ENCODE measurements at places on chromosomes 4 and X.

GRCh38 chr4:125370478-125370877, 55.7 kb downstream of the FAT4 start:
- DNase-seq: no peak

- peak; percentile 55 for DNase-seq
Observed at GRCh38 chr4:78764498-78764961, 11.6 kb upstream of the BMP2K start.

- no peak for DNase-seq
Observed at GRCh38 chrX:101385795-101386541, at the start of gene BTK. Gene BTK (minus strand): TSS chrX:101386191. CDS start chrX:101375284, 10,907 bp downstream.

- DNase-seq: no peak
Observed at GRCh38 chr4:39124885-39125599, 57.3 kb upstream of the WDR19 start.

DNA sequence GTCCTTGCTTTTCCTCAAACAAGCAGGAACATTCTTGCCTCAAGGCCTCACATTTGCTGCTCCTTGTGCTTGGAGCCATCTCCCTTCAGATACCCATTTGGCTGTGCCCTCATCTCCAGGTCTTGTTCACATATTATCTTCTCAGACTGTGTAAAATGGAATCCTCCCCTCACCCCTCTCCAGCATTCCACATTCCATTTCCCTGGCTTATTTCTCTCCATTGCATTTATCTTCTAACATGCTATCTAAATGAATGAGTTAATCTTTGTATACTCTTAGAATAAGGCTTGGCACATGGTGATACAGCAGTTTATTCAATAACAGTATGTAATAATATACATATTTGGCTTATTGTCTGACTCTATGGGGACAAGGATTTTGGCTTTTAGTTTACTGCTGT, 8.8 kb upstream of the GALNT7 start:
- no peak for DNase-seq

- peak; percentile 9 for DNase-seq
Observed at GRCh38 chr4:84417997-84418709, 80.9 kb downstream of the NKX6-1 start.

DNA sequence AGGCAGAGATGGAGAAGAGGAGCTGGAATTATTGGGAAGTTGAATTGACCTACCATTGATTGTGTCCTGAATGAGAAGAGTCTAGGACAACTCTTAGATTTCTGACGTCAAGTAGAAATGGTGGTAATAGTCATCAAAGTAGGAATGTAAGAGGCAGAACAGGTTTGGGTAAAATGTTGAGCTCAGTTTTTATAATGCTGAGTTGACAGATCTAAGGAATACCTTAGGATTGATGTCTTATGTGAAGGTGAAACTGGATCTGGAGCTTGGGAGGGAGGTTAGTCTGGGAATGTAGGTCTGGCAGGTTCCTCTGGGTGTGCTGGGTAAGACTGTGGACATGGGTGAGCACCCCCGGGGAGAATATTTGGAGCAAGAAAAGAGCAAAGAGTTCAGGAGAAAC, 31.9 kb downstream of the JADE1 start:
- DNase-seq: no peak

- DNase-seq: no peak
Observed at GRCh38 chr4:155060419-155060818, 148.0 kb upstream of the NPY2R start.

- no peak for DNase-seq
Observed at GRCh38 chr4:1240721-1241465, 8.0 kb downstream of the CTBP1 start.

GRCh38 chr4:182854466-182854865, 62.7 kb downstream of the DCTD start:
- no peak for DNase-seq

- no peak for DNase-seq
Observed at GRCh38 chr4:47736555-47736954, 101.3 kb downstream of the CORIN start.

GRCh38 chr4:26126994-26127393, 193.8 kb upstream of the RBPJ start:
- no peak for DNase-seq

DNA sequence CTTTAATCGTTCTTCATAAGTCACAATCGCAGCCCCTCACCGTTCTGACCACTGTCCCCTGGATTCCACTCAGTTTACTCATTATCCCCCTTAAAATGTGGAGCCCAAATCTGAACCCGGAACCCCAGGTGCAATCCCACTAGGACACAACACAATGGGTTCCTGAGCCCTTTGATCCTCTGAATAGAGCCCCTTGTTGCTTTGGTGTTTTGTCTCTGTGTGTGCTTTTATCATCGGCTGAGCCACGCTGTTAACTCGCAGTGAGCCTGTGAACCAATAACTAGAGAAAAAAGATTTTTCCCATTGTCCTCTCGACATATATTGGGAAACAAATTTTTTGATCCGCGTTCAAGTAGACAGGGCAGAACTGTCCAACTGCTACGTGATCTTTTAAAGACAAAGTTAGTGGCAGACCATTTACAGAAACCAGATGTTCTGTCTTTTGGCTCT, 617 bp upstream of the PDHA1 start:
- no peak for DNase-seq

GRCh38 chr4:100188829-100189228, 1.4 kb downstream of the DDIT4L start:
- no peak for DNase-seq

- DNase-seq: no peak
Observed at GRCh38 chrX:21662761-21663160, 4.6 kb upstream of the KLHL34 start.

DNA sequence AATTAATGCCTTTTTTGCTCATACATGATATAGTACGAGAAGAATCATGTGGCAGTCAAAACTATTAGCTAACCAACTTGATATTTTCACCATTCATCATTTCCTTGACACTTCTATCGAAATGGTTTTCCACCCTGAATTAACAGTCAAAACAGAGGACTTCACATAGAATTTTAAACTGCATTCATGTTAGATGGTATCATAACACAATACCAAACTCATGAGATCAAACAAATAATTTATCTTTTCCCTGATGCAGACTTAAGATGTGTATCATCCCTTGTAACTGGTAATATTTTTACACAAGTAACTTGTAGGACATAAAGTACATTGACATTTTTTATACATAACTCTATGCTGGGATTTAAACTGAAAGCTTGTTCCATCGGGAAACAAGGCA, 18.2 kb upstream of the ANTXR2 start:
- no peak for DNase-seq

- no peak for DNase-seq
Observed at GRCh38 chr4:101162990-101163380, 184.3 kb downstream of the PPP3CA start.

GRCh38 chr4:67918428-67918827, 34.6 kb upstream of the TMPRSS11D start:
- peak; percentile 35 for DNase-seq

DNA sequence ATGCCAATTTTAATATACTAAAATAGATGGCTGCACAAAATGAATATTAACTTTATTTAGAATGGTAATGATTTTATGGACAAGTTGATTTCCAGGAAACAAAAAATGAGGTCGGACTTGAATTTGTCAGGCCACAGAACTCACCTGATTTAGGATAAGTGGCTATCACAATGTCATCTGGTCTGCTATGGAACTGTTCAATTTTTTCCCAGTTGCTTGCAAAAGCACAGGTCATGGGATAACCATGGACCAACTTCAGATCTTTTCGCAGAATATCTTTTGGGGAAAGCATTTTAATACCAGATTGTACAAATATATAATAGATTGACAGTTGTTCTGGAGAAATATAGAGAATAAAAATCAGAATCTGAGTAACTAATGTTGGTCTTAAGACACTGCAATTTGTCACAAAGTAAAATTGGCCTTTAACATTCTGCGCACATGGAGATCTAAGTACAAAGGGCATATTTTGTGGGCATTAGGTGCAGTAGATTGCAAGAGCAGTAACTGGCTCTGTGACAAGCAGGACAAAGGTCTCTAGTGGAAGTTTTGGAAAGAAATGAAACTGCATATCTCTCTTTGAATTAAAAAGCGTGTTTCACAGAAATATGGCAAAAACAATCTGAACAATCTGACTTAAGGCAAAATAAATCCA, 5.4 kb downstream of the SULT1B1 start:
- DNase-seq: no peak

- DNase-seq: peak; percentile 54
Observed at GRCh38 chr4:173490817-173491528, 39.1 kb downstream of the HAND2 start.

- DNase-seq: no peak
Observed at GRCh38 chr4:82038936-82039335, 334.9 kb downstream of the HNRNPD start.

- DNase-seq: no peak
Observed at GRCh38 chr4:61828960-61829359, 628.8 kb downstream of the ADGRL3 start.

DNA sequence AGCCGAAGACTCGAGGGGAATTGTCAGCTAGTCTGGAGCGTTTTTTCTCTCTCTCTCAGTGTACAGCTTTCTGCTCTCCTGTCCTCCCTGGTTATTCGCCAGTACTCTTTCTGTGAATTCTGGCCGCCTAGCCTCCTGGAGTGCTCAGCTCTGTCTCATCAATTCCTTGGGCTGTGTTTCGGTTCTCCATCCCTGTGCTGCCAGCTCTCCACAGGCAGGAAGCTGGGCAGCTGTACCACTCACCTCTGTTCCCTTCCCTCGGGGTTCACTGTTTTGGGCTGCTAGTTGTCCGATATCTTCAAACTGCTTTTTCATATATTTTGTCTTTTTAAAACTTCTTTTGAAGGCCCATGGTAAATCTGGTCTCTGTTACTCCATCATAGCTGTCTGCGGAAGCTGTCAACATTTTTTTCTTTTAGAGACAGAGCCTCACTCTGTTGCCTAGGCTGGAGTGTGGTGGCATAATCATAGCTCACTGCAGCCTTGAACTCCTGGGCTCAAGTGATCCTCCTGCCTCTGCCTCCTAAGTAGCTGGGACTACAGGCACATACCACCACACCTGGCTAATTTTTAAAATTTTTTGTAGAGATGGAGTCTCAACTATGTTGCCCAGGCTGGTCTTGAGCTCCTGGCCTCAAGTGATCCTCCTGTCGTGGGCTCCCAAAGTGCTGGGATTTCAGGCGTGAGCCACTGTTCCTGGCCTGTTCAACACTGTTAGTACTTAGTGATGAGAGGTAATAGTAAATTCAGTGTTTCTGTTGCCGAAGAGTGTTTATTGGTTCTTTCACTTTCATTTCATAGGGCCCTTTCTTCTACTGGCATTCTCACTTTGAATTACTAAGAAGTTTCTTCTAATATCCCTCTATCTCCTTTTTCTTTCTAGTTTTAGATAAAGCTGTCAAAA, 18.6 kb downstream of the ZCCHC4 start:
- no peak for DNase-seq

GRCh38 chr4:137641544-137641943, 109.2 kb upstream of the PCDH18 start:
- no peak for DNase-seq

DNA sequence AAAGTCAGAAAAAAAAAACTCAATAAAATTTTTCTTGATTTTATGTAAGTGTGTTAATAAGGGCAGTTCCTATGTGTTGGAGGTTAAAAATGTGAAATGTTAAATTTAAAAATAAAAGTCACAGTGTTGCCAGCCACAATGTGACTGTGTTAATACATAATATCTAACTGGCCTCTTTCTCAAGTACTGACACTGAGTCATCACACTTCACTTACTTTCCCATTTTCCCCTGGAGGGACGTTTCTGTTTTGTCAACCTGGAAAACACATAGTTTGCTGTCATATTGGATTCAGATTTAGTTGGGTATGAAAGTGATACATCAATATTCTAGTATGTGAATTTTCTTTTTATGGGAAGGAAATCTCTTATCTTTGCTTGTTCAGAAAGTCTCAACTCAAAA, 46.4 kb downstream of the ARHGEF38 start:
- no peak for DNase-seq

GRCh38 chrX:37060999-37061398, 52.8 kb downstream of the FAM47C start:
- DNase-seq: peak; percentile 61

- DNase-seq: no peak
Observed at GRCh38 chrX:130952266-130953043, 49.4 kb upstream of the ENOX2 start.

GRCh38 chr4:99219072-99219471, at the start of gene ADH6:
Gene ADH6 (minus strand): TSS chr4:99219246. CDS start chr4:99219152, 94 bp downstream.
- DNase-seq: no peak

DNA sequence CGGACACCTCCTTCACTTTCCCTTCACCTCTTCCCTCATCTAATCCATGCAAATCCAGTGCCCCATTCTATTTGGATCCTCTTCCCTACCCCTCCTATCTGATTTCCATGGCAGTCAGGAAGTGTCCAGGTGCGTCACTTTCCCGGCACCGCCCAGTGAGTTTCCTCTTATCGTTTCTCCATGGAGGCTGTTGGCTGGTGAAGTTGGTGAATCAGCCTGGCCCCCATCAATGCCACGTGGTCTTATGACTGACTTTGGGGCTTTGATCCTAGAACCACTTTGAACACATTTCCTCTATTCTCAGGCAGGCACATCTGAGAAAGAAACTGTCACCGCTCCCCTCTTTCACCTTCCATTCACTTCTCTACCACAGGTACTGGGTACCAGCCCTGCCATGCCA, 137.8 kb downstream of the CEP135 start:
- no peak for DNase-seq

- no peak for DNase-seq
Observed at GRCh38 chr4:185405296-185405999, 8.8 kb downstream of the ANKRD37 start.

- DNase-seq: no peak
Observed at GRCh38 chr4:124863040-124863545, 150.6 kb upstream of the ANKRD50 start.

DNA sequence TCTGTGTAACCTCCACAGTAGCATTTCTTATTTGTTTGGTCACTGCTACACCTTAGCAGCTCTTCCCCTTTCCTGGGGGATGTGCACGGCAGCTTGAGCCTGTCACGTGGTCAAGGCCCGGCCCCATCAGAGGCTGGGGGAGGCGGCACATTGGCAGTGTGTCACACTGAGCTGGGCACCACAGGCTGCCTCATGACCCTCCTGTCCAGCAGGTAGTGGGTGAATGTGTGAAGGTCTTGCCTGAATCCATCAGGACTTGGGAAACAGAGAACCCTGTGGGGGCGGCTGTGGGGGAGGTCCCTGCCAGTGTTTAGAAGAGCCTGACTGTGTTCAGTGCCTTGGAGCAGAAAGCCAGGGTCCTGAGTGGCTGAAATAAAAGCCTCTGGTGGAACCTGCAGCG, 33.2 kb downstream of the WFS1 start:
- DNase-seq: no peak

DNA sequence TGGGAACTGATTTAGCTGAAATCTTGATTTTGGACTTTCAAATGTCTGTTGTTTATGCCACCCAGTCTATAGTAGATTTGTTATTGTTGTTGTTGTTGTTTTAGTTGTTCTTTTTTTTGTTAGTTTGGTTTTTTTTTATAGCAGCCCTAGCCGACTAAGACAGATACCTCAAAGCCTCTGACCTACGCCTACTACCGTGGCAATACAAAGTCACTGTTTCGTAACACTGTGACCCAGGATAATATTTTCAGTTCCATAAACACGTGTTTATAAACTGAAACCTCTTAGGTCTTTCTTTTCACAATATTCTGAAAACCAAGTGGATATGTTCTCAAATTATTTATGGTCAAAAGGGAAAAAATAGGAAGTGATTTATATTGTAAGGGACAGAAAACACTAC, 32.8 kb downstream of the VCX2 start:
- DNase-seq: no peak

GRCh38 chr4:176837169-176837895, 44.6 kb upstream of the VEGFC start:
- no peak for DNase-seq

Measured in RKO (cell line).